ENCODE measurements at places on chromosomes 12 and 14.

DNA sequence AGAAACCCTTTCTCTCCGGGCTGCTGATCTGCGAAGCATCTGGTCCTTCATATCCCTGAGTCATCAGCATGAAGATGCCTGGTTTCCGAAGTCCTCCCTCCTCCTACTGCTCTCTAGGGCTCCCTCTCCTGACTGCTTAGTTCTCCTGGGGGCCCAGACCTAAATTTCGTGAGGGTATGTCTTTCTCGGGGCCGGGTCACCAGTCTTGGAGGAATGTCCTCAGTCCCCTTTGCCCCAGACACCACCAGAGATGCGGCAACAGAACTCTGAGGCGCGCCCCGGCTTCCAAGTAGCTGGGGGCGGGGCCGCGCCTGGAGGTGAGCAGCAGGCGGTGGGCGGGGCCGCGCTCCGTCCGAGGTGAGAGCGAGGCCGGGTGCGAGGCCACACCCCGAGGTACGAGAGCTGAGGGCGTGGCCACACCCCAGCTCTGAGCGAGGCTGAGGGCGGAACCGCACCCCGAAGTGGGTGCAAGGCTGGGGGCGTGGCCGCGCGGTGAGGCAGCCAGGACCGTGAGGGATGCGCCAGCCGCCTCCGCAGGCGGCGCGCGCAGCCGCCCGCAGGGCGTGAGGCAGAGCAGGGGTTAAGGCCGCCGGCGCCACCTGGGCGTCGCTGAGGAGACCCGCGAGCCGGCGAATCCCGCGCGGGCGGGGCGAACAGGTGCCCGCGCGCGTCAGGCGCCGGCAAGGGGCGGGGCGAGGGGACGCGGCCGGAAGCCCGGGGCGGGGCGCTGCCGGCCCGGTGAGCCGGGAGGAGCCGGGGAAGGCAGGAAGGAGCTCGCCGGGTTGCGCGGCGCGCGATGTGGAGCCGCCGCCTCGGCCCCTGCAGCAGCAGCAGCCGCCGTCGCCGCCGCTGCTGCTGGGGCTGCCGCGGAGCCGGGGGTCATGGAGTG is at the start of gene BICDL1:
Gene BICDL1, plus strand, starts transcription at position 765 of the 889 bp plus-strand sequence. CDS start 633 bp downstream, outside the sequence.
- ATAC-seq = peak; percentile 60

- no peak for ATAC-seq
These were observed 5.6 kb downstream of the MSI1 start for GRCh38 chr12:120363274-120363855.

DNA sequence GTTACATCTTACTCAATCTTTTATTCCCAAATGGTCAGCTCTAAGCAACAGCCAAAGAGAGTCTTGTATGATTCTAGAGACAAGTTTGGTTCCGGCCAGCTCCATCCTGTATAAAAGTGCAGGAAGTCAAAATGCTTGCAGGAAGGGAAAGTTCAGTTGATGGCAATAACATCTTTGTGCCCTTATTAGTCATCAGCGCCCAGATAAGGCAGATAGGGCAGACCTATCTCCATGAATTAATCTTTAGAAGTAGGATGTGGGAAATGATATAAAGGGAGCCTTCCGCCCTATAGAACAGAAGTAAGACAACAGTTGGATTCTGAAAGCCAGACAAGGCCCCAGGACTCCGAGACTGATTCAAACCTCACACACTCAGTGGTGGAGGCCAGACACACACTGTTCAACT is 6.4 kb downstream of the GNS start:
- ATAC-seq = peak; percentile 80

- peak; percentile 14 for ATAC-seq
These were observed 60.1 kb downstream of the TSPAN9 start for GRCh38 chr12:3137268-3137781.

DNA sequence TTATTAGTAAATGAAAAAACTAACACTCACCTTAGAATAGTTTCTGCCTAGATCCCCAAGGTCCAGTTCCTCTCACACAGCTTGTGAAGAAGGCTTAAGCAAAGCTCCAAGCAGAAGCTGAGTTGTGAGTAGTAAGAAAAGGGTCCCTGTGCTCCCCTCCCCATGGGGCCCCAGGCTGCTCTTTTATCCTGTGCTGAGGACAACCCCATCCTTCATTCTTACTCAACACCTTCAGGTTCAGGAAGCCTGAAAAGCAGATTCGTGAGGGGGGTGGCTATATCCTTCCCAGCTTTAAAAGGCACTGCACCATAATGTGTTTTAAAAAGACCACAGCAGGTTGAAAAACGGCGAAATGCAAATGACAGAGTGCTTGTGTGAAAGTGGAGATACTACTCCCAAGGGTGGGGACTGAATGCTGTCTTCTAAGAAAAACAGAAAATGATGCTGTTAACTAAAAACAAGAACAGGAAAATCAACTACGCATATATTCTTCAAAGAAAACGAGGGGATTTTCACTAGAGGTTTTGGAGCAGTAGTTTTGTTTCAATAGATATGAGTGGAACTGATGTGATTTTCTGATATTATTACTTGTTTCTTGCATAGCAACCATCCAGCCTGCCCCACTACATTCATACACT is 182.7 kb downstream of the KTN1 start:
- ATAC-seq = no peak
